MG63 (cell line): ENCODE measurements at places on chromosomes 3 and 15.
A peak's percentile ranks its signal among the peaks of the same experiment; 100 is the strongest.

DNA sequence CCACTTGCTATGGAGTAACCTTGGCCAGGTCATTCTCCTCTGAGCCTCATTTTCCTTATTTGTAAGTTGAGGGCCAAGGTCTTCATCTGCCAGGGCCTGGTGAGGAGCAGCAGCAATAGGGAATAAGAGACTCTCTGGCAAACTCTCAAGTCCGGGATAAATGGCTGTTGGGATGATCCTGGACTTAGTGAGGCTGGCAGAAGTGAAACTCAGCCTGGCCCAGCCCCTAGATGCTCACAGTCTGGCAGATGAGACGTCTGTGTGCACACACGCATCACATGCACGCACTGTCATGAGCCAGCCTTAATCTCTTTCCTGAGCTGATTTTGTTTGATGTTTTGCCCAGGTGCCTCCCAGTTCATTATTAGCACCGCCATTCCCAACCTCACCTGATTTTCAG, 26.8 kb downstream of the SLC6A6 start:
- DNase-seq = peak; percentile 56

GRCh38 chr3:197878427-197878826, 71.6 kb upstream of the RPL35A start:
- DNase-seq = no peak

DNA sequence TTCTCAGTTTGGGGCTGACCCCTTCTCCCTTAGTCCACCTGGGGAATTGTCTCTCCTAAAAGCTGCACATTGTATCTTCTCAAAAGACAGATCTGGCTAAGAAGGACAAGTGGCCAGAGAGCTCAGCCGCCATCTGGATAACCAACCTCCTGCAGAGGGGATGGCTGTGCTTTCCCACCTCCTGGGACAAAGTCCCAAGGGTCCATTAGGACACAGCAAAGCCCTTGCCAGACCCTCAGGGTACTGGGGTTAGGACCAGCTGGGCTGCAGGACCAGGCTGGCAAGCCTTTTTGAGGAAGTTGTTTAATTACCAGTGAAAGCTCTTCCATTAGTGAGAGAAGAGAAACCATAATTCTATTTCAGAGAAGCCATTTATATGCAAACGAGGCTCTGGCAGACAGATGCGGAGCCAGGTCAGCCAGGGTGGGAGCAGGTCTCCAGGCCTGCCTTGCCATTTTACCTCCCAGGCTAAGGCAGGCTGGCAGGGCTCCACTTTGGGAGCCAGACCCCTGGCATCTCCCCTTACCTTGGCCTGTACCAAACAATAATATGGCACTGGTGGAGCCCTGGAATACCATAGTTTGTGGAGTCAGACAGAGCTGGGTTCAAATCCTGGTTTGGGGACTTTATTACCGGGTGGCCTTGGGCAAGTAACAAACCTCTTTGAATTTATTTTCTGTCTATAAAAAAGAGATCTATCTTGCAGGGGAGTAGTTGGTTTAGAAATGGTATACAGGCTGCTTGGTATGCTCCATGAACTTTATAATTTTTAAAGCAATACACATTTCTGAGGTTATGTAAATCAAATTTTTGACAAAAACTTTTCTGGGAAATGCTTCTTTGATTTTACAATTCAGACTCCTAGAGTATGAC, 17.9 kb downstream of the SHF start:
- DNase-seq = no peak

- no peak for DNase-seq
These were observed 8.5 kb upstream of the USP3 start for GRCh38 chr15:63495780-63496488.

GRCh38 chr3:151144760-151145159, 58.3 kb downstream of the GPR171 start:
- DNase-seq = no peak

DNA sequence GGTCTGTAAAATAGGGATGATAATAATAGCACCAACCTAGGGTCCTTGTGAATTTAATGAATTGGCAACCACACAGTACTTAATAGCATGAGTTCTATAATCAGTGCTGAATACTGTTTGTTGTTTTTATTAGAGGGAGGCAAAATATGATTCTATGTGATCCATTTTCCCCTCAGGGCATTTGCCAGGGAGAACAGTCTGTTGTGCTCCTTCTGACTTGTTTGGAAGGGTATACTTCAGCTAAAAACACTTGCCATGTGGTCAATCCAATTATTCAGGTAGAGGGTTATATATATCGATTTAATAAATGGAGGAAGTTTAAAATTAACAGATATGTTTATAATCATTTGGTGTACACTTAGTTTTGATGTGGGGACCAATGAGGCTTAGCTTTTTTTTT, 305.3 kb downstream of the CHST2 start:
- DNase-seq = no peak

DNA sequence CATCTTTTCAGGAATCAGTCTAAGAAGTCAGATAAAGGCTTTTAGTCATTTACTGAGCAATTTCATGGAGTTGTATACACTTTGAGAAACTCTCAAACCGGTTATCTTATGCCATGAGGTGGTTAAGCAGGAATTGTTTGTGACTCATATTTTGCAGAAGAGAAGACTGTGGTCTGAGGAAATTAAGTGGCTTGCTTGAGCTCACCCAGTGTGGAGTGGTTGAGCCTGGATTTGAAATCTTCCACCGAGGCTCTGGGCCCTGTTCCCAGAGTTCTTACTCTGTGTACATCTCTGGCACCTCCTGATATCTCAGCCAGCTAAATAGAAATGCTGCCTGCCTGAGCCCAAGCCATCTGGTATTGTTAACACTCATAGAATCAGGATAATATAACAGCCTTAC, 37.8 kb upstream of the BCL6 start:
- peak; percentile 96 for DNase-seq

- DNase-seq = peak; percentile 62
These were observed 141.1 kb downstream of the PGPEP1L start for GRCh38 chr15:98866511-98866910.

- DNase-seq = no peak
These were observed 8.7 kb upstream of the KY start for GRCh38 chr3:134659391-134660045.

- no peak for DNase-seq
These were observed 104.9 kb upstream of the AGBL1 start for GRCh38 chr15:85974742-85975141.

- no peak for DNase-seq
These were observed 108.8 kb downstream of the EPHA3 start for GRCh38 chr3:89216016-89216739.

DNA sequence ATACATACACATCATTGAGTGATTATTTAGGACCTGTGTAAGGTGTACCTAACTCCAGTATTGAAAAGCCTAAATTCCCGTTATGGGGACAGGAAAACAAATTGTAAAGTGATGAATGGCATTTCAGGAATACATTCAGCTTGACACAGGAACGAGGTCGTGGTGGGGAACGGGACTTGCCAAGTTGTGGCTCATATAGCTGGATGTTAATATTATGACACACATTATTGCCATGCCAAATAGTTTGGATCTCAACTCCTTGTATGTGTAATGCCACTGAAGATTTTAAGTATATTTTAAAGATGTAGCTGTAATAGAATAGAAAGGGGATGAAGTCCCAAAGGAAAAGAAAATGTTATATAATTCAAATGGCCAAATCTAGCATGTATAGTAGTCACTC, 227.2 kb upstream of the GOLIM4 start:
- peak; percentile 46 for DNase-seq

- peak; percentile 86 for DNase-seq
These were observed 247 bp downstream of the FETUB start for GRCh38 chr3:186640473-186640818.

- DNase-seq = peak; percentile 58
These were observed 77.2 kb upstream of the CFAP20DC start for GRCh38 chr3:59127071-59127470.

GRCh38 chr3:156664831-156665178, 9.6 kb upstream of the TIPARP start:
- DNase-seq = no peak

DNA sequence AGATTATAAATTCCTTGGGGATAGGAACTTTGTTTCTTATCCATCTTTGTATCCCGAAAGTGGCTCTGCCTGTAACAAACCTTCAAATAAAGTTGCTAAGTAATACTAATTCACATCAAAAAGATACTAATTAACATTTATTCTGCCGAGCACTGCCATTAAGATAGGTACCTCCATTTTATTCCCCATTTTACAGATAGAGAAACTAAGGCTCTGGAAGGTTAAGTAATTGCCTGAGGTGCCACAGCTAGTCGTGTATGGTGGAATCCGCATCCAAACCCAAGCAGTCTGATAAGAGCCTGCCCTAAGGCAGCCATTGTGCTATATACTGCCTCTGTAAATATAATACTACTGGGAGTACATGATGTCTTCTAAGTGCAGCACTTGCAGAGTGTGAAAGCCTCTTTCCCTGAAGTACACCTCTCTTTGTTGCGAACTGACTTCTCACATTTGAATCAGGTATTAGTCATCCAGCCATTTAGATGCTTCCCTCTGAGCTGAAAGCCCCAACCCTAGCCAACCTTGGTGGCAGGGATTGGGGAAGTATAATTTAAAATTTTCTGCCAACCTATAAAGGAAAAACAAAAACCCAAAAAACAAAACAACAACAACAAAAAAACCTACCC, 78.5 kb upstream of the CHD2 start:
- no peak for DNase-seq

DNA sequence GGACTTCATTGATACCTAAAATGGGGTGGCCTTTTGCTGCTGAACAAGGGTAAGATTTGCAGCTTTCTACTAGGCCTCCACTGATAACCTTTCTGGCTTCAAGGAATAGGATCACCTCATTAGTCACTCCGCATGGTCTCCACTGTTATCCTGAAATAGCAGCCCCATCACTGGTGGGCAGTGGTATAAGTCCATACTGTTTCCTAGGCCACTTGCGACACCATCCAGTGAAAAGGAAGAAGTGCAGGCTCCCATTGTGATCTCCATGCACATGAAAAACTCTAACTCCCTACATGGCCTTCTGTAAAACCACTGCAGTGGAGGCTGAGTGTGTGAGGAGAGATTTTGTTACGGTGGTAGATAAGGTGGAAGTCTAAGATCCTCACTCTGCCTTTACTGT, 1455.9 kb downstream of the SI start:
- no peak for DNase-seq

DNA sequence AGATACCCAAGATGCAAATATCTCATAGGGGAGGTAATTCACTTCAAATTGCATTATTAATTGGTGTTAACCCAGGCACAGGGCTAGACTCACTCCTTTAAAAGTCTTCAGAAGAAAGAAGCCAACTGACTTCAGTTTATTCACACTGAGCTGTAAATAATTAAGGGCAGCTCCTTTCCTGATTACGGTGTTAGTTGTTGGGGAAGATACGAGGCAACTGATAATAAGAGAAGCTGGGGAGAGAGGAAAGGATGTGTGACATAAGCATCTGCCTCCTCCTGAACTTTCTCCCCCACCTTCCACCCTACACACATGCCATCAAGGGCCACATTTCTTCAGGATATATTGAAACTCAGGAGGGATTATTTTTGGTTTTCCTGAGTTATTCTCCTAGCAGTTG, 47.5 kb downstream of the ADGRG7 start:
- no peak for DNase-seq

DNA sequence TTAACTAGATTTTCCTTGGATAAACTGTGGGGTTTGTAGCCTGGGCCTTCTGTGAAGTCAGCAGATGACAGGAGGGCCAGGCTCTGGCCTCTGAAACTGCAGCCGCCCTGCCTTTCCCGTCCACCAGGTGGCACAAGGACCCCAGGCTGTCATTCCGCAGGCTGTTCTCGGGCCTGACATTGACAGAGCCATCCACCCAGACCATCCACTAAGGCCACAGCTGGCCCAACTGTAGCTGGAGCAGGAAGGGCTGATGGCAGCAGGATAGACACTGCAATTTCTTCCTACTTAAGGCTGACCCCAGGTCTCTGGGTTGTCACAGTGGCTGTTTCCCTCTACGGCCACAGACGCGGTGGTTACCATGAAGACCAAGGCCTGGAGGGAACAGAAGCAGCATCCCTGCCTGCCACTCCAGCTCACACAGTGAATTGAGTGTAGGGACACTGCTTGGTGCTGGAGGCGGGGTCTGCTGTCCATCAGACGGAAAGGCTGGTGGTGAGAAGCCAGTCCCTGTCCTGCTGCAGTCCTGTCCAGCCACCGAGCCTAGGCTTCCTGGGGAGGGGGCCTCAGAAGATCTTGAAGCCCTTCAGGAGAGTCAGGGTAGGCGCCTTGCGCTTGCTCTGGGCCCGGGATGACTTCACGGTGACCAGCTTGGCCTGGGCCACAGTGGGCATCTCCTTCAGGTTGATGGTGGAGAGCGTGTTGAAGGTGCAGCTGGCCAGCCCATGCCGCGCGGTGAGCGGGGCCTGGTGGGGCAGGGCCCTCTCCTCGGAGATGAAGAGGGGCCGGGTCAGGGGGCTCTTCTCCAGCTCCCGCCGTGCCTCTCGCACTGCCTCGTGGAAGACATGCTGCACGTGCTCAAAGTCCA, 9.4 kb downstream of the SLC51B start:
- DNase-seq = peak; percentile 65
